ENCODE measurements at places on chromosomes 12 and 14.

DNA sequence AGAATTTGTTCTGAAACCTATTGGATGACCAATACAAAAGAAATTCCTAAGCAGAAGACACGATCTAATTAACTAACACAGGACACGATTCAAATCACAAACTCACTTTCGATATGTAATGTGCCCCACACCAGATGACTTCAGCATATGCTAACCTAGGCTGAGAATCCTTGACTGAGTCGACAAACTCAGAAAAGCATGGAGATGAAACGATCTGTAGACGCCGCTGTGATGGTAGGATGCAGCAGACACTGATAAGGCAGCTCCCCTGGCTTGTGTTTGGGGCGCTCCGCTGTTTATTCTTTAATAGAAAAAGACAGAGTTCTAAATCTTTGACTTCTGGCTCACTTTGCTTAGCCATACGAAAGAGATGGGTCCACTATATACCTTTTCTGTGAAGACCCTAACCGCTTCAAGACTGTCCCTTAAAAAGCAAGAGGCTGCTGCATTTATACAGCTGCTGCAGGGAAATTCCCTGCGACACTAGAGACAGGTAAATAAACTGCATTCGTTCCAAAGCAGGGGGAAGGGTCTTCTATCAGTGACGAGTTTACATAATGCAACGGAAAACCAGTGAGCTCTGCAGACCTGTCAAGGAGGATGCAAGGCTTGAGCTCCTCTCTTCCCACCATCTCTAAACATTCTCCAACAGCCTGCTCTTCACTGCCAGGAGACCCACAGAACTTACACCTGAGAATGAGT is 929 bp downstream of the CHD8 start:
- DNase-seq, result no peak

GRCh38 chr14:101116065-101116464 is 212.5 kb upstream of the RTL1 start:
- no peak for DNase-seq

DNA sequence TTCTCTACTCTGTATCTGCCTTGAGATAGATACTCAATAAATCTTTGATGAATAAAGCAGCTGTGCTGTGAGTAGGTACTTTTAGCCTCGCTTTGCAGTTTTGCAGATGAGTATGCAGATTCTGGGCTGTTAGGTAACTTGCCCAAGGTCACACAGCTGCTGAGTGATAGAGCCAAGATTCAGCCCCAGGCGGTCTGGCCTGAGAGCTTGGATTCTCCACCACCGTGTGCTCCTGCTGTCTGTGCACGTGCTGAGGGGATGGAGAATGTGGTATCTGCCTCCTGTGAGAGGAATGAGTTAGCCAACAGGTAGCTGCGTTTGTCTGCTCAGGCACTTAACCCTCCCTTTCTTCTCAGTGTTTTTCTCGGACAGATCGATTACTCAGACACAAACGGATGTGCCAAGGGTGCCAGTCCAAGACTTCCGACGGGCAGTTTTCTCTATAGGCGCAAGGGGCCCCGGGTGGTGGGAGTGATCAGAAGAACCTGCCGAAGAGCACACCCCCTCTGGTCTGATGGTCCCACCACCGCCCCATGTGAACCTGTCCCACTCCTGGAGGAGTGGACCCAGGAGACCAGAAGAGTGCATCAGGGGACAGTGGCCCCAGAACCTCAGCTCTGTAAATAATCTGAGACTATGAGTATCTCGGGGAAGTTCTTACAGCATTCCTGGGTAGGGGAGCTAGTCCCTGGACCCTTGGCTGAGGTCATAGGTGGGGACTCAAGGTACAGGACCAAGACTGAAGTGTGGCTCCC is 6.6 kb upstream of the CSAD start:
- no peak for DNase-seq

GRCh38 chr12:108712165-108712924 is 19.0 kb downstream of the CORO1C start:
- no peak for DNase-seq

DNA sequence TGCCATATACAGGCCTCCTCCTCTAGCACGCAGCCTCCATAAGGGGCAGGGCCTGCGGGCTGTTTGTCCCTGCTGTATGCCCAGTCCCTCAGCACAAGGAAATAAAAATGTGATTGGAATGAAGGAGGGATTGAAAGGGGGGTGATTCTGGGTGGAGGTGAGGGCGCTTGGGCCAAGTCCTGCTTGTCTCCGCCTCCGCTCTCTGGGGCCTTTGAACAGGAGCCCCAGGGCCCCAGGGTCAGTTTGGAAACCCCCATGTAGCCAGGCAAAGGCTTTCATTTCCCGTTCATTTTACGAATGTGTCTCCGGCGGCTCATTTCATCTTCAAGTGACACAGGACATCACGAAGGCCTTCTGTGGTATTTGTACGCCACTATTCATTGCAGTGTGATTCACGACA is 4.5 kb upstream of the CACNA2D4 start:
- no peak for DNase-seq

DNA sequence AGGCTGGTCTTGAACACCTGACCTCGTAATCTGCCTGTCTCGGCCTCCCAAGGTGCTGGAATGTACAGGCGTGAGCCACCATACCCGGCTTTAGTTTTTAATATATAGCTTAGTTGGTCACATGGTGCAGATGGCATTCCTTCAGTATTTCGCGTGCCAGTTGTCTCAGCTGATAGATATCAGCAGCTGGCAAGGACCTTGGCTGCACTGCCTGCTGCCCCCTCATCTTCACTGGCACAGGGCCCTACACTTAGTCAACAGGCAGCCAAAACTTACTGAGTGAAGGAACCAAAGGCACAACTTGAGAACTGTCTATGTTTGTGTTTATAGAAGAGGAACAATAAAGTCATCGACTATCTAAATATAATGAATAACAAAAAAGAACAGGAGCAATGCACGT is 31.0 kb downstream of the EID3 start:
- DNase-seq, result no peak

- DNase-seq, result no peak
These were observed 64.1 kb downstream of the ANO4 start for GRCh38 chr12:100858656-100859055.

GRCh38 chr14:33414041-33414440 is 475.4 kb downstream of the NPAS3 start:
- no peak for DNase-seq

- no peak for DNase-seq
These were observed 6.0 kb upstream of the GTSF1 start for GRCh38 chr12:54479421-54479820.

DNA sequence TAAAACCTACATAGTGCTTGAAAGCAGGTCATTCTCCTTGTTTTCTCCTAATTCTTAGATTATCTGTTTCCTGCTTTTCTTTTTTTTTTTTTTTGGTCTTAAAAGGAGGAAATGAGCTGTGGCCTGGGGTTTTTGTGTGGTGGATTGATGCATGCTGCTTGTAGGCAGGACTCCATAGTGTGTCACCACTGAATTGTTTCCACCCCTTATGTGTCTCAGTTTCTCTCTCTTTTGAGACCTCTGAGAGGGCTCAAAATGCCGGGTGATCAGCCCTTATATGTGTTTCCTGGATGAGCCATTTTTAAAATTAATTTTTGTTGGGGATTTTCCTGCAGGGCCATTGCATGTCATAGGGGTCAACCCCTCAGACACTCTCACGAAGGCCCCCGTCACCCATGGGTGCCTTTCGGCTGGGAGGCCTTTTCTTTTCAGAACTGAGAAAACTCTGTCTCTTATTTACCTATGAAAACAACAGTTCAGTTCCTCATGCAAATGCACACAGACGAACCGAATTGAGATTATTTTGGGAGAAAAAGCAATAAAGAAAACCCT is 32.0 kb upstream of the LRRK2 start:
- no peak for DNase-seq

DNA sequence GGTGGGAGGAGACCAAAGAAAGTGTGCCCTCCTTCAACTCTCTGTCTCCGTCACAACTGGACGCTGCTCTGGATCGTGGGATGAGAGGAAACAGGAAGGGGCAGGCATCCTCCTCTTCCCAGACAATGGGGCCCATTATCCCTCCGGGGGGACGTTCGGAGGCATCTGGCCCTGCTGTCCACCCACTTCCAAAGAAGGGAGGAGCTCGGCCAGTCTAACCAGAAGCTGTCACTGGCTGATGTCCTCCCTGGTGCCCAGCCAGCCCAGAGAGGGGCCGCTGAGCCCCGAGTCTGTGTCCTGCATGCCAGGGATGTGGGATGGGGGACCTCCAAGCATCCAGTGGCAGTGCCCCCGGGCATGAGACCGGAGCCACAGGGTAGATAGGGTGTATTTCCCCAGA is 39.8 kb upstream of the MEG3 start:
- no peak for DNase-seq

GRCh38 chr12:82818271-82819035 is 131.7 kb downstream of the TMTC2 start:
- DNase-seq, result no peak

GRCh38 chr12:25552681-25553080 is 402 bp downstream of the LMNTD1 start:
- no peak for DNase-seq

DNA sequence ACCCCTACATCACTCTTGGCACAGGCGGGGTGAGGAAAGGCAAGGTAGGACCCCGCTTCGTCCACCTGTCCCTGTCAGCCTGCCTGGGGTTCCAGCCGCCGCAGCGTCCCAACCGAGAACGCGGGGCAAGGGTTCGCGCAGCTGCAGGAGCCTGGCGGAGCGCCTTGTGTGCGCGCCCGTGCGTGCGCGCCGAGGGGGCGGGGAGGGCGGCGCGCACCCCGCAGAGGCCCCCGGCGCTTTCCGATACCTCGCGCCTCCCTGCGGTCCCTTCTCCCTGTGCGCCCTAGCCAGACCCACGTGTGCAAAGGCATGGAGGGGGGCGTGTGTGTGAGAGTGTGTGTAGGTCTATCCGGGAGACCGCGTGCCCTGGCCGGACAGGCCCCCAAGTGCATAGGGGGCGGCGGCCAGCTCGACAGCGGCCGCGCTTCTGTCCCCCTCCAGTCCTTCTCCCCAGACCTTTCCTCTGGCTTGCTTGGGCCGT is 122.4 kb downstream of the TSPAN9 start:
- DNase-seq, result no peak

DNA sequence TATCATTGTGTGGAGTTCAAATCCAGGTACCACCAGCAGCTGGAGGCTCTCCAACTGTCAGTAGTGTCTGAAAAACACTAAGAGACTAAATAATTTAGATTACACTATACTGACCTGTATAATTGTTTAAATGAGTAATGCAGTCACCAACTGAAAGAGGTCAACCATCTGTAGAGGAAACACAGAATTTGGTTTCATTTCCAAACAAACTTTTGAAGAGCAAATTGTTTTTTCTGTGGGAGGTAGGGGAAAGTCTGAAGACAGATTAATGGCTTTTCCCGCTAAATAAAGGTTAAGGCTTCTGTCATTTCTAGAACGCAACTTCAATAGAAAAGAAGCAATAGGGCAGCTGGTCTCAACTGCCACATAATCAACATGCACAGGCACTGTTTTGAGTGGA is 462.6 kb downstream of the PRKD1 start:
- DNase-seq, result no peak

DNA sequence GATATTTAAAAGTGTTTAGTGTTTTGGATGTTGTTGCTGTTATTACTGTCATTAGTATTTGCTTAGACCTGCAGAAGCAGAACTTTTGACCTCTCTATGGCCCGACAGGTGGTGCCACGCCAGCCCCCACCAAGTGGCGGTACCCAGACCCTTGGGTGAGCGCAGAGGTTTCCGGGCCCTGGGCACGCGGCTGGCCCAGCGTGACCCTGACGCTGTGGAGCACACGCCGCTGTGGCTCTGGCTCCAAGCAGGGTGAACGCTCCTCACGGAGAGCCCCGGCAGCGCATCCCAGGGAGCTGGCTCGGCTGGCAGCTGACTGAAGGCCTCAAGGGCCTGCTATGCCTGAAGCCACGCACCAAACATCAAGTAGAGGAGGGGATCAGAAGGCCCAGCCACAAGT is 22.6 kb downstream of the SLC25A47 start:
- no peak for DNase-seq

DNA sequence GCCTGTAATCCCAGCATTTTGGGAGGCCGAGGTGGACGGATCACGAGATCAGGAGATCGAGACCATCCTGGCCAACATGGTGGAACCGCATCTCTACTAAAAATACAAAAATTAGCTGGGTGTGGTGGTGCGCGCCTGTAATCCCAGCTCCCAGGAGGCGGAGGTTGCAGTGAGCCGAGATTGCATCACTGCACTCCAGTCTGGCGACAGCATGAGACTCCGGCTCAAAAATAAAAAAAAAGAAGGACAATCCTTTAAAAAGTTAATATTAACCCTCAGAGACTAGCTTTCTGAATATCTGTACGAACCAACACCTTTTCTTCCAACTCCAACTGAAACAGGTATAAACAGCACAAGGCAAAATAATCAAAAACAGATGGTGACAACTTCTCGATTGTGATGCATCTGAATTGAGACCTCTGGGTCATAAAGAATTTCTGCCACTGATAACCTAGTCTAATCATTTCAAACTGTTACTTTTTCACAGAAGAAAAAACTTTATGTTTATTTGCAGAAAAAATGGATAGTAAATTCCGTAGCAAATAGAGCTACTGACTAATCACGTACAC is 27.8 kb downstream of the CLIP1 start:
- DNase-seq, result no peak

DNA sequence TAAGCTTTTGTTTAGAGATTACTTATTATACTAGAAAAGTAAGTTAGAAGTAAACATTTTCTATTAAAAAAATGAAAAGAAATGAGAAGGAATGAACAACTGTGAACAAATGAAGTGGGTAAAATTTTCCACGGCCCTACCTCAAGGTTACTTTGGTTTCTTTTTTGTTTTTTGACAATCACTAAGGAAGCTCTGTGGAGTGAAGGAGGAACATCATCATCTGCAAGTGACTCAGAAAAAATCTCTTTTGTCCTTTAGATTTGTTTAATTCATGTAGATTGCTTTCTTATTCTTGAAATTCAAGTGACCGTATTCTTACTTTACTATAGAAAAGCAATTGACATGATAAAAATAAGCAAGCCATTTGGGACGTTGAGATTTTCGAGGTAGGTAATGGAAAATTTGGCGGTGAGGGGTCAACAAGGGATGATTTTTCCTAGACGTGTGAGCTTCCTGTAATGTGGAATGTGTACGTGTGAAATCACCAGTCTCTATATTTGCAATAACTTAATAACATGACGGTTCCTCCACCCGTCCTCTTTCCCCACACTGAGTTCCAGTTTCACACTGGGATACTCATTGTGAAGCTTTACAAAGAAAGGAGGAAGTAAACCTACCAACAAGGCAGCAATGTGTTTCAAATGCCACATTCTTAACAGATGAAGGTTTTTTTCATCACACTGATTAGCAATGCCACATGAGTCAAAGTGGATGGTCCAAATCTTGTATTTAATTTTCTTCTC is 62.3 kb upstream of the EGLN3 start:
- no peak for DNase-seq
